ENCODE measurements at places on chromosomes 12 and 14.

- no peak for DNase-seq
Observed at GRCh38 chr14:56846970-56847930, 37.0 kb upstream of the OTX2 start.

- DNase-seq, result no peak
Observed at GRCh38 chr14:65803885-65804284, 391.4 kb downstream of the FUT8 start.

DNA sequence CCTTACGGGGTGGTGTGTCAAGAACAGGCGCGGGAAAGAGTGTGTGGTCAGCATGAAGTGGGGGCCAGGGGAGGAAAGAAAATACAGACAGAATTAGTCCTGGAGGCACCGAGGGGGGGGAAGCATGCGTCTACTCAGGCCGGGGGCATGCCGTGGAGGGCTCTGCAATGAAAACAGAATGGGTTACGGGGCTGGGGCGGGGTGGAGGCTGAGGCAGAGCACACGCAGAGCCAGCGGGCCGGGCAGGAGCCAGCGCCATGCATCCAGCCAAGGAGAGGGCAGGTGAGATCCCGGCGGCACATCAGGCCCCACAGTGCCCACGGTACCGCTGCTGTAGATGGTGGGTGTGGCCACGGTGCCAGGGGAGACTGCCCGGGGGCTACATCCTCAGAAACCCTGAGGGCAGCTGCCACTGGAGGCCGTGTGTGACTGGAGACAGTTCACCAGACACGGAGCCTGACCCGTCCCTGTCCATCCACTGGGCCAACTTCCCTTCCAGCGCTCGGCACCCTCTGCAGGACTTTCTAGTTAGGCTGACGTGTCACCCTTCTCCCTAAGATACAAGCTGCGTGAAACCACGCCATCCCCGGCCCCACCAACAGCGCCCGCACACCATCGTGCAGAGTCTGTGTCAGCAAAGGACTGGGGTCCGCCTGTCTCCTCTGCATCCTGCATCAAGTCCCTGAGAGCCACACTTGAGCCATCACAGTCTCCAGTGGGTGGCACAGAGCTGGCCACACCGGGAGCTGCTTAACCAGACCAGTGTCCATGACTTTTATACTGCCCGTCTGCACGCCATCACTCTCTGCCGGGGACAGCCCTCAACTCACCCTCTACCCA is 87.4 kb downstream of the PIWIL1 start:
- peak; percentile 48 for DNase-seq

GRCh38 chr14:57493467-57494181 is at the start of gene CCDC198:
Gene CCDC198, minus strand, starts transcription at chr14:57493857. Its CDS starts 142 bp downstream, at chr14:57493715.
- no peak for DNase-seq

- DNase-seq, result no peak
Observed at GRCh38 chr12:9243999-9244649, 35.9 kb upstream of the PZP start.
